ENCODE measurements at places on chromosomes 12 and 14.
A peak's percentile ranks its signal among the peaks of the same experiment; 100 is the strongest.

DNA sequence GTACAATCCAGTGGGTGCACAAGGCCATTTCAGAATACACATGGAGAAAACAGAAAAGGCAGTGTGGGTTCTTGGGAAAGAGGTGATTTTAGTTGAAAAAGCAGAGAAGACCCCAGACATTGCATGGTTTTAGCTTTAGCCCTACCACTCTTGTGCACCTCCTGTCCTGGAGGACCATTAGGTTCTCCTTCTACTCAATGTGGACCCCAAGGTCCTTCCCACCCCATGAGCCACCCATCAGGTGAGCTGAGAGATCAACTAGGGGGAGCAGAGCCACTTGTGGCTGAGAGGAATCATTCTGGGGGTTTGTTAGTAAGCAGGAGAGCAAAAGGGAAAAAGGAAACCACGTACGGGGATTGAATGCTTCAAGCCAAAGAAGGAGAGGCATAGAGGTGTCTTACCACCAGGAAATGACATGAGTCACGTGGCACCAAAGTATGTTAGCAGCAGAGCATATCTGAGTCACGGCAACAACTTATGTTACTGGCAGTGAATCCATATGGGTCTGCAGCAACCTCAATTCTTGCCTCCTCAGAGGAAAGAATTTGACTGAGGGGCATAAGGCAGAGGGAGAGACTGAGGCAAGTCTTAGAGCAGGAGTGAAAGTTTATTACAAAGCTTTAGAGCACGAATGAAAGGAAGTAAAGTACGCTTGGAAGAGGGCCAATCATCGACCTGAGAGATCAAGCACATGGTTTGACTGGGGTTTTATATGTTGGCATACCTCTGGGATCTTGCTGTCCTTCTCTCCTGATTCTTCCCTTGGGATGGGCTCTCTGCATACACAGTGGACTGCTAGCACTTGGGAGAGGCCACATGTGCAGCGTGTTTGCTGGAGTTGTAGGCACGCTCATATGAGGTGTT is 73.9 kb downstream of the HSD17B6 start:
- peak; percentile 7 for DNase-seq

DNA sequence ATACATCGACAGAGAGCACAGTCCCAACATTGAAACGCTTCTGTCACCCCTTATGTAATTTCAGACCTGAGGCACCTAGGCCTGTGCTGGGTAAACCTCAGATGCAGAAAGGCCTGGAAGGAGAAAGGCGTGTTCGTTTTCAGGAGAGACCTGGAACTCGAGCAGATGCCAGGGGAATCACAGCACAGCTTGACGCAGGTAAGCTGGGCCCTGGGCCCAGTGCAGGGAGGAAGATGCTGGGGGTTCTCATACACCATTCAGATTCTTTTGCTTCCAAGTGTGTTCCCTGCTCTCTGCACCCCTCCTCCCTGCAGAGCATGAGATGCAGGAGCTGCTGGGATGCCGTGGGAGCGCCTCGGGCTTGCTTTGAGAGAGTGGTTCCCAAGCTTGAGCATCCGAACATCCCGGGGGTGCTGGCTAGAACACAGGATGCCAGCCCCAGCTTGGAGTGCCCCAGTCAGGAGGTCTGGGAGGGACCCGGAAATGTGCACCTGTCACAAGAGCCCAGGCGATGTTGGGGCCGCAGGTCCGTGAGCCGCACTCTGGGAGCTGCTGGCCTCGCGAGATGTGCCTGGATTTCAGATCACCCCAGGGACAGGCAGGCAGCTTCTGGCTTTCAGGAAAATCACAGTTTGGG is 35.9 kb downstream of the FZD10 start:
- no peak for DNase-seq

GRCh38 chr12:91859347-91859746 is 286.3 kb downstream of the BTG1 start:
- DNase-seq, result no peak

- DNase-seq, result no peak
Measured at GRCh38 chr12:12521044-12521485, 41.6 kb downstream of the DUSP16 start.

- peak; percentile 73 for DNase-seq
Measured at GRCh38 chr14:55446833-55447232, 6.4 kb upstream of the TBPL2 start.

DNA sequence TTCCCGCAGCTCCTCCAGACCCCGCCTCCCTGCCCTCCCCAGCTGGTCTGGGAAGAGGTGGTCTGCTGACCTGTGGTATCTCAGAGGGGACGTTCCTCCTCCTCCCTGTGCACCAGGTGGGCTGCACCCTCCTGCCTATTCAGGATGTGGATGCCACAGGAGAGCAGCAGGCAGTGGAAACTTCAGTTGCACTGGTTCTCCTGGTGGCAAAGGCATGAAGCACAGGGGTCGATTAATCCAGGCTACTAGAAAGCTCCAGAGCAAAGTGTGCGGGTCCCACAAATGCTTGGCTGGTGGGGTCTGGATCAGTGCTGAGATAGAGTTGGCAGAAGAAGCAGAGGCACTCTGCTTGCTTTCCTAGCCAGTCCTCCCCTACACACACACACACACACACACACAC is 197.0 kb downstream of the SLC41A2 start:
- DNase-seq, result no peak

DNA sequence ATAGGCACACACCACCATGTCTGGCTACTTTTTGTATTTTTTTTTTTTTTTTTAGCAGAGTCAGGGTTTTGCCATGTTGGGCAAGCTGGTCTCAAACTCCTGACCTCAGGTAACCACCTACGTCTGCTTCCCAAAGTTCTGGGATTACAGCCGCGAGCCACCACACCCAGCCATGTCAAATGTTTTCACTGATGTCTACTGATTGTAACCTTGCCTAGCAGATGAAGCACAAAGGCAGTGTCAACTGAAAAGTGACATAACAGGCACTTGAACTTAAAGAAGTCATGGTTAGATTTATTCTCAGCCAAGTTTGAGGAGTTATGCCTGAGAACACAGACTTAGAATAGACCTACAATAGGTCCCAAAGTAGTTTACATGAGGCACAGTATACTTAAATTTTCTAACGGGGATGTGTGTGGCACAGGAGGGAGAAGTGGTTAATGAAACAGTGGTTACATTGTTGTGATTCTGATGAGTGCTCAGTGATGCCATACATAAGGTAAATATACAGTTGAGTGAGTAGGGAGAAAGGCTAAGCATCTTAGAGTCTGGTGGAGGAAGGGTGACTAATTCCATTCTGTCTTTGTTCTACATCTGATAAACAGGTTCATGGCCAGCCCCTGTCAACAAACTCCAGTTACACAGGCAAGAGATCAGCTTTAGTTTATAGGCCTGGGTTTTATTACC is 12.6 kb upstream of the RNASE4 start:
- no peak for DNase-seq

- no peak for DNase-seq
Measured at GRCh38 chr12:9604287-9604686, 3.4 kb downstream of the KLRB1 start.

- no peak for DNase-seq
Measured at GRCh38 chr12:8561011-8561410, 20.3 kb upstream of the CLEC4E start.

DNA sequence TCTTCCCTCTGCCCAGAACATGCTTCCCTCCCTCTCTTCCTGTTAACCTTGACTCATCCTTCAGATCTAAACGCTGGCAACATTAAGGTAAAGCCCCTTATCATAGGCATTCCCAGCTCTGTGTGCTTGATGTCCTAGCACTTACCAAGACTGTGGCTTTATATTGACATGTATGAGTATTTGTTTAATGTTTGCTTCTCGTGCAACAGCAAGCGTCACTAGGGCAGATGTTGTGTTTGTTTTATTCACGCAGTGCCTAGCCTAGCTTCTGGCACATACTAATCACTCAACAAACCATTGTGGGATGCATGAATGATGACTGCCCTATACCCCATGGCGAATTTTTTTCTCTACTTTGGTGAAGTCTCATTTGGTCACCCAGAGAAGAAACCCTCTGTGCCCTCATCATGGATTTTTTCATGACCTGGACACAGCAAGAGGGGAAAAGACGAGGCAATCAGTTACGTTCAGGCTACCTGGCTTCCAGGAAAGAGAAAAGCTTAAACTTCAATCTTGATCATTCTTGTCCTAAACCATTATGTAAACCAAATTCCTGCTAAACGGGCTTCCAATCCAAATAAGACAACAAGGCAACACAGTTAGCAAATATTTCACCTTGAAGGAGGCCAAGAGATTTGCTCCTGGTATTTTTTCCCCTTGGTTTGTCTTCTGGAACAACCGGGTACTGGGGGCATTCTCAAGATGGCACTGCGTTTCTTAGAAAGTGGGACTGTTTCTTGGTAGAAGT is 47.9 kb upstream of the SOCS2 start:
- no peak for DNase-seq

- no peak for DNase-seq
Measured at GRCh38 chr12:105882404-105882803, 256.4 kb downstream of the NUAK1 start.

GRCh38 chr12:109495012-109495411 is 17.6 kb downstream of the UBE3B start:
- no peak for DNase-seq

GRCh38 chr14:69626132-69626500 is 14.7 kb downstream of the SUSD6 start:
- DNase-seq, result no peak

DNA sequence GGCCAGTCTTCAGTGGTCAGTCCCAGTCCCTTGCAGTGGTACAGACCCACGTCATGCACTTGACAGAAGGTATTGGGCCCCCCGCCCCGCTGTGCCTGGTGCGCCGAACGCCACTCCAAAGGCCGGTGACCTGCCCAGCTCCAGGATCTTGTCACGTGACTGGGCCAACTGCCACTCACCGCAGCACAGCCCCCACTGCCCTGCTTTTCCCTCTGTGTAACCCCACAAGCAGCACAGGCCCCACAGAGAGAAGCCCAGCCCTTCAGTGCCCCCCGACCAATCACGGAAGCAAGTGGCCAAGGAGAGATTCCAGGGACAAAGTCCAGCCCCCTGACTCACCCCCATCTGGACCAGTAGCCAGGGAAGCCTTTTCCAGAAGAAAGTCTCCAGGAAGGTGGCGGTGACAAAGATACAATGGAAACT is 498 bp downstream of the GPR132 start:
- DNase-seq, result no peak

DNA sequence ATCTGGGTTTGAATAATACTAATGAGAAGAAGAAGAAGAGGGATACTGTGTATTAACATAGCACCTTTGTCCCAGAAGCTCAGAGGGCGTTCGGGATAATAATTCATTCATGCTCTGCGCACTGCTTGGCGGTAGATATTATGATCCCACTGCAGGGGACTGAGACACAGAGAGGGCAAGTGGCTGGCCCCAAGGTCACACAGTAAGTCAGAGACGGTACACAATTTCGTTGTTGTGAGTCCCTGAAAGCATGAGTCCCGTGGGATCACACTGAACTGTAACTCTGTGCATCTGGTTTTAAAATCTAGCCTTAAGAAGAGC is 47.9 kb upstream of the PARP11 start:
- no peak for DNase-seq

GRCh38 chr12:119758722-119759121 is 90.8 kb downstream of the PRKAB1 start:
- no peak for DNase-seq

DNA sequence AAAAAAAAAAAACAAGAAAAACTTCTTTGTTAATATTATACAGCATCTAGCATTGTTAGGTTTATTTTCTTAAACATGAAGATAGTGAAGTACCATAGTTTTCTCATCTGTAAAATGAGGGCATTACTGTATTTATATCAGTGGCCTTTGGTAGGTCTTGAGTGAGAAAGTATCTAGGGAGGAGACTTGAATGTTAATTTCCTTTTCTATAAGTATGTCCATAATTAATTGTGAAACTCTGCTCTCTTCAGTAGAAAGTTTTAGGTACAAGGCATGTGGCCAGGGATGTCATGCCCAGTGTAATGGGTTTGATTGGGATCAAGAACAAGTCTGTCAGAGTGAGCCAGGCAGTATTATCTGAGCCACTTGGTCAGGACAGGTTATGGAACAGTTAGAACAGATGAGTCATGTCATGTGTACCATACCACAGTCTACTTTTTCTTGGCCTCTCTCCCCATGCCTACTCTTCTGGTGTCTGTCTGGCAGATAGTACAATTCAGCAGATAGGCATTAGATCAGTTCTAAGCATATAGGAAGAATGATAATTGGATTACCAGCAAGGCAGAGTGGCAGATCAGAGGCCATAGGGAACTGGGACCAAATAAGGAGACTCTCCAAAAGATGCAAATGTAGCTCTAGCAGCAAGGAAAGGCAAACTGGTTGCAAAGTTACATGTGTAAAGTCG is 30.4 kb downstream of the FBXO34 start:
- no peak for DNase-seq
